CD4-positive, alpha-beta T cell treated with Interleukin-2 at 100 ng/mL for 4 hours (primary cell): ENCODE measurements at places on chromosomes 2 and 18.
A peak's percentile ranks its signal among the peaks of the same experiment; 100 is the strongest.

- no peak for DNase-seq
Observed at GRCh38 chr2:26720322-26721114, 28.0 kb downstream of the KCNK3 start.

DNA sequence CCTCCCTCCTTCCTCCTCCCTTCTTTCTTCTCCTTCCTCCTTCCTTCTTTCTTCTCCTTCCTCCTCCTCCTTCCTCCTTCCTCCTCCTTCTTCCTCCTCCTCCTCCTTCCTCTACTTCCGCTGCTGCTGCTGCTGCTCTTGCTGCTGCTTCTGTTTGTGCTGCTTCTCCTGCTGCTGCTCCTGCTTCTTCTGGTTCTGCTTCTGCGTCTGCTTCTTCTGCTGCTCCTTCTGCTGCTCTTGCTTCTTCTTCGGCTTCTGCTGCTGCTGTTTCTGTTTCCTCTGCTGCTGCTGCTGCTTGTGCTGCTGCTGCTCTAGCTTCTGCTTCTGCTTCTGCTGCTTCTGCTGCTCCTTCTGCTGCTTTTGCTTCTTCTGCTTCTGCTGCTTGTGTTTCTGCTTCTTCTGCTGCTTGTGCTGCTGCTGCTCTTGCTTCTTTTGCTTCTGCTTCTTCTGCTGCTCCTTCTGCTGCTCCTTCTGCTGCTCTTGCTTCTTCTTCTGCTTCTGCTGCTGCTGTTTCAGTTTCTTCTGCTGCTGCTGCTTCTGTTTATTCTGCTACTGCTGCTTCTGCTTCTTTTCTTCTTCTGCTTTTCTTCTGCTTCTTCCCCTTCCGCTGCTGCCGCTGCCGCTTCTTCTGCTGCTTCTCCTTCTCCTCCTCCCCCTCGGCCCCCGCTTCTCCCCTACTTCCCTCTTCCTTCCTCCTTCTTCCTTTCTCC lies 8.6 kb downstream of the SNRNP27 start:
- peak; percentile 8 for DNase-seq

GRCh38 chr2:37896319-37896718 lies 28.8 kb upstream of the RMDN2 start:
- DNase-seq = no peak

- no peak for DNase-seq
Observed at GRCh38 chr2:118049816-118050140, 35.9 kb upstream of the CCDC93 start.

GRCh38 chr2:37230581-37230980 lies 815 bp downstream of the CEBPZ start:
- no peak for DNase-seq

GRCh38 chr2:129755786-129756185 lies 223.7 kb upstream of the RAB6C start:
- no peak for DNase-seq

DNA sequence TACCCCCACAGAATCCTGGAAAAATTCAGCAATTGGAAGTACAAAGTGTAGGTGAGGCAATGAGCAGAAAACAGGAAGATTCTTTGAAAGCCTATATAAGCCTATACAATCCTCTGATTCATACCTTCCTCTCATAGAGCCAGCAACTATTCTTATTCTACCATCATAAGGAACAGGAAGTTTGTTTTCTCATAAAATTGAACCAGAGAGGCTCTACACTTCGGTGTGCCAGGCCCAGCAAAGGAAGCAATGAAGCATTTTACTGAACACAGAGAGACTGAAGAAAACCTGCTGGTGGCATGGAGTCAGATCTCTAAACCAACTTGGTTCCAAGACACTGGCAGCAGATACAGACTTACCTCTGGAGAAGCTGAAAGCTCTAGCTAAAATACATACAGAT lies 18.7 kb downstream of the CASP8 start:
- no peak for DNase-seq

GRCh38 chr2:18345848-18346247 lies 214.6 kb downstream of the RDH14 start:
- no peak for DNase-seq

- no peak for DNase-seq
Observed at GRCh38 chr2:56749152-56749752, 565.5 kb downstream of the CCDC85A start.

DNA sequence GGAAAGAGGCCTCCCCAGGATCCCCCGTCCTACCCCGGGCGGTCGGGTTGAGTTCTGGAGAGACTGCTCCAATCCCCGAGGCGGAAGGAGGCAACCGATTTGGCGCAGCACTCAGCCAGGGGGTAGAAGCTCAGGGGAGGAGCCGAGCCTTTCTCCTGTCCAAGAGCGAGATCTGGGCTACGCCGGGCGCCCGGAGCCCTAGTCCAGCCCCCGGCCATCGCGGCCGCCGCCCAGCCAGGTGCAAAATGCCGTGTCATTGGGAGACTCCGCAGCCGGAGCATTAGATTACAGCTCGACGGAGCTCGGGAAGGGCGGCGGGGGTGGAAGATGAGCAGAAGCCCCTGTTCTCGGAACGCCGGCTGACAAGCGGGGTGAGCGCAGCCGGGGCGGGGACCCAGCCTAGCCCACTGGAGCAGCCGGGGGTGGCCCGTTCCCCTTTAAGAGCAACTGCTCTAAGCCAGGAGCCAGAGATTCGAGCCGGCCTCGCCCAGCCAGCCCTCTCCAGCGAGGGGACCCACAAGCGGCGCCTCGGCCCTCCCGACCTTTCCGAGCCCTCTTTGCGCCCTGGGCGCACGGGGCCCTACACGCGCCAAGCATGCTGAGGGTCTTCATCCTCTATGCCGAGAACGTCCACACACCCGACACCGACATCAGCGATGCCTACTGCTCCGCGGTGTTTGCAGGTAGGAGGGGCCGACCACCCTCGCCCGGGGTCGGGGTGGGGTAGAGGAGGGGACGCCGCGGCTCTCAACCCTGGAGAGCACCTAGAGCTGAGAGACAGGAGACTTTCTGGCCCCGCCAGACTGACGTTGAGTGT lies at the start of gene DYSF:
DYSF (plus strand) TSS at position 158 of the 817 bp plus-strand sequence.
- DNase-seq = no peak

DNA sequence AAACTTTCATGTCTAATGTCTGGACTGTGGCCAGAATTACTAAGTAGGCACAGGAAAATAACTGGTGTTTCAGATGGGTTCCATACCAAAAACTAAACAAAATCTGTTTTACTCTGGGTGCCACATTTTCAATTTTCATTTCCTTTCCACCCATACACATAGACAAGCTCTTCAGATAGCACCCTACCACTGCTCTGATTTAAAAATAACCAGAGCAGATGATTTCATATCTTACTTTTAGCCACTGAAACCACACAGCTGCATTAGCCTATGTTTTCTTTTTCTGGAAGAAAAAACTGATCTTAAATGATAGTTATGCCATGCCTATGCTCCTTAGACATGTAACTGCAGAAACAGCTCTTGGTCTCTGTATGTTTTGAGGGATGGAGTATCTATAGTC lies 647.6 kb downstream of the CPS1 start:
- DNase-seq = no peak

GRCh38 chr18:59087391-59087790 lies 52.3 kb upstream of the SEC11C start:
- DNase-seq = peak; percentile 1

DNA sequence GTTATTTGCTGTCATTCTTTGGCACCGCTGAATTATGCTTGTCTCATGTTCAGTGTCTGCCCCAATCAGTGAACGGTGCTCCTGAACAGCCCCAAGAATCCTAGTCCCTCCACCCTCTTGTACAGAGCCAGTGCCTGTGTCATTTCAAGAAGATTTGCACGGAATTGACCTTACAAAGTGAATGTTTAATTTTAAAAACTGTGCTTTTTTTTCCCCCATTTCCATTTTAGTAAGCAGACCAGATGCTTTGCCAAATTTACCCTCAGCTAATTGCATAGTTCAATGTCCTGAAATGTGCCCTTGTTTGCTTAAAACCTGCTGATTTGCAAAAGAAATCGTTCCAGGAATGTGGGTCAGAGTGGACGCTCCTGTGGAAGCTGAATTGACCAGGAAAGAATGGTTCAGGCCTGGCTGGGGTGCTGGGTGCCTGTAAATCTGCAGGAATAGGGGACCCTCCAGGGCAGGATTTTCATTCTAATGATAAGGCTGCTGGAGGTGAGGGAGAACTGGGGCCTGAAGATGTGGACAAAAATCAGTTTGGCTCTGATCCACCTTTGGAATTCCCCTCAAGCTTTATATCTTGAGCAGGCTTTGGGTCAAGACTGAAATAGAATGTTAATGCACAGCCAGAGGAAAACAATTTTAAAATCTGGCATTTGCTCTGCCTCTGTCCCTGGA lies 20.1 kb downstream of the TMEM17 start:
- no peak for DNase-seq

DNA sequence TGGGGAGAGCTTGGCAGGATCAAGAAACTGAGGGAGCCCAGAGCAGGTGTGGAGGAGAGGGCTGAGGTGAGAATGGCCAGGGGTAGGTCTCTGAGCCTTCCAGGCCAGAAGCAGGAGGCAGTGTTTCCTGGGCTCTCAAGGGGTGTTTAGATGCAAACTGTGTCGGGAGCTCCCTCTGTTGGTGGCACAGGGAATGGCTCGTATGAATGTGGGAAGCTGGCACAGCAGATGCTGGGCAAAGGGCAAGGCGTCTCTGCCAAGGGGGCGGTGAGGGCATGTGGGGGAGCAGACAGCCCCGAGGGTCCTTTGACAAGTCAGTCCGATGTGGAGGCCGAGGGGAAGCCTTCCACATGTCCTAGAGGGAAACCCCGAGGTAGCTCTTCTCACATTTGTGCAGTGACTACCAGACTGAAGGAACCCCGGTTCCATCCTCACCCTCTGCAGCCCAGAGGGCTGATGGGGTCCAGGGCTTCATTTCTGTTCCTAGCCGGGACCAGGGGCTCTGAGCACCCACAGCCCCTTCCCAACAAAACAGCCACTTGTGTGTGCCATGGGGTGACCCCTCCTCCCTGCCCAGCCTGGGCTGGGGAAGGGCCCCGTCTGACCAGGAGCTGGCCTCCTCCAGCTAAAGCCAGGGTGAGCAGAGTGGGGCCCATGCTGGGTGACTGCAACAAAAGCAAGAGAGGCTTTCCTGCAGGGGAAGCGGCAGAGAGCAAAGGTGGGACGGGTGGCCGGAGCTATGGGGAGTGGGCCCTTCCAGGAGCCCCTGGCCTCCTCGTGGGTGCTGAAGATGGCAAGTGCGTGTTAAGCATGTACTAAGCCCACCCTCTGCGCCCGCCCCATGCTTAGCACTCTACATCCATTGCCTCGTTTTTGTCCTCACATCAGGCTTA lies 103.4 kb downstream of the SEPTIN10 start:
- peak; percentile 73 for DNase-seq

DNA sequence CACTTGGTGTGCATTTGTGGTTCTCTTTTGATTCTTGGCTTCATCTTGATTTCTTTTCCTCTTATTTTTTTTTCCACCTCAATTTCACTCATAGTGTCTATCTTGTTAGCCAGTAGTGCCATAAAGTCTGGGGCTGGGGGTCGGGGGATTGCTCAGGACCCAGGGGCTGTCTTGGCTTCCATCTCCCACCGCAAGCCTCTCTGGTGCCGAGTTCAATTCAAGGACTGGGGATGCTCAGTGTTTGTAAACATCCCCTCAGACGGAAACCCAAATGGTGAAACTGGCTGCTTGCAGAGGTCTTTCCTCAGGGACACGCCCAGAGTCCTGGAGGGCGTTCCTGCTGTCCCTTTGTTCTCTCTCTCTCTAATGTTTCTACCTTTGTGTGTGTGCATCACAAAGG lies 173.3 kb downstream of the TWIST2 start:
- no peak for DNase-seq

GRCh38 chr18:55300936-55301531 lies 287.0 kb downstream of the TCF4 start:
- DNase-seq = no peak

DNA sequence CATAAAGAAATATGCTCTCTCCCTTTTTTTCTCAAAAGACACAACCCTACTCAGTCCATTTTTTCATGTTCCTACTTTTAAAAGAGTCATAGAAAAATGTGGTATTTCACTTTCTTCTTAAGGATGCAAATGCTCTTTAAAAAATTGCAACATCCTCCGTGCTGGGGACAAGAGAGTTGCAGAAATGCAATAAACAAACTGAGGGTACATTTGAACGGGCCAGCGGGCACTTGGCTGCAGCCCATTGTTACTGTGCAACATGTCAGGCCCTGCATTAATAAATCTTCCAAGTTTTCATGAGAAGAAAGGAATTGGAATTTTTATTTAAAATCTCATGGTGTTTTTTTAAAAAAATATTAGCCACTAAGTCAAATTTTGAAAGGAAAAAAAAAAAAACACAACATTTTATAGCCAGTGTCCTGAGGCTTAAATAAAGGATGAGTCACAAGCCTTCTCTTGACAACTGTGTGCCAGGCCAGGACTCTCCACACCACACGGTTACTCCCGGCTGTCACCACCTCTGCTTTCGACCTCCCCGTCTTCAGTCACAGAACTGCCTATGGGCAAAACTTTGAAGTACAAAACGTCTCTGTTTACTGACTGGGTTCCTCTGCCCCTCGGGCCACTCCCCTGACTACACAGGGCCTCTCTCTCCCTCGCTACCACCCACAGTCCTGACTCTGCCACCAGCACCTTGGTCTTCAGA lies 57.5 kb upstream of the MFF start:
- DNase-seq = no peak
